ENCODE measurements at places on chromosomes 5 and 9.

DNA sequence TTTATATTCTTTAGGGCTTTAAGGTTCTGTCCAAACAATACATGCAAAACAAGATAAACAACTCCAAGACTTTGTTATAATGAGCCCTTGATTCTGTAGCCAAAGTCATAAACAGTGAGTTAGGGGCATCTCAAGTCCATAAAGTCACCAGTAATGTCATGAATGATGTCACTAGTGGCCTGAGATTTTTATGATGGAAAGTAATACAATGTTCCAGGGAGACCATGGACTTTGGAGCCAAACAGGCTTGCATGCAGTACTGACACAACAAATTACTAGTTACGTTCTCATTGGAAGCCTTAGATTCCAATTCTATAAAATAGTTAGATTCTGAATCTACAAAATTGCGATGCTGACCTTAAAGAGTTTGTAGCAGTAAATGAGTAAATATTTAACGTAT, 280.0 kb downstream of the HINT1 start:
- no peak for DNase-seq

- no peak for DNase-seq
Observed at GRCh38 chr9:77556396-77556795, 91.7 kb downstream of the GNA14 start.

GRCh38 chr5:137668637-137669036, 67.3 kb downstream of the KLHL3 start:
- DNase-seq: no peak

DNA sequence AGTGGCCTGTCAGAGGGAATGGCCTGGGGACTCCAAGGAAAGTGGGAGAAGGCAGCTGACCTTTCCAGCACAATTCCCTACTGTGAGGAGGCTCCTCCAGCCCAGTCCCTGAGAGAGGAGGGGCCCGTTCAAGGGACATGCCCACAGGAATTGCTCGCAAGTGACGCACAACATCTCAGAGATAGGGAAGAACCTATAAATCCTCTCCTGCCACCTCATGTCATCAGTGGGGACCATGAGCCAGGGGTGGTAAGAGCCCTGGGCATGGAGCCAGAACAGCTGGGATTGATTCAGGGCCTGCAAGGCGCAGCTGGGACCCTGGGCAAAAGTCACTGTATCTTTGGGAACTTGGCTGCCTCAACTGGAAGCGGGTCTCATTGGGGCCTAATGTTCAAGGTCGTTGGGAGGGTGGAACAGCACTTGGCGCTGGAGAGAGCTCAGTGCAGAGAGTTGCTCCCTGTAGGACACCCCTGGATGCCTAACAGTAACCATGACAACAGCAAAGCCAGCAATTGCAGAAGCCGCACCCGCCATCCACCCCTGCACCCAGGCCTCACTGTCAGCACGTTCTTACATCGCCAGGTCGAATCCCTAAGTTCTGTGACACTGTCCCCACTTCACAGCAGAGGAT, 41.3 kb upstream of the ORM1 start:
- DNase-seq: no peak

DNA sequence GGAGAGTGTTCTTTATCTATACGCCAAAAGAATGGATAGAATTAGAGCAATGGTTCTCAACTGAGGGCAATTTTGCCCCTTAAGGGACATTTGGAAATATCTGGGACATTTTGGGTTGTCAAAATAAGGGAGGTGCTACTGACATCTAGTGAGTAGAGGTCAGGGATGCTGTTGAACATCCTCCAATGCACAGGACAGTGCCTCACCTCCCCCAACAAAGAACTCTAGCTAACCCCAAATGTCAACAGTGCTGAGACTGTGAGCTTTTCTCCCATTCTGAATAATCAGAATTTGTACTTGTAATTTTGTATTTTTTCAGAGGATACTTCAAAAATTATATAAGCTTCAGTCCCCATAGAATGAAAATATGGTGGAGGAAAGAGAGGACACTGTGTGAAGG, 8.6 kb upstream of the SMC5 start:
- no peak for DNase-seq

DNA sequence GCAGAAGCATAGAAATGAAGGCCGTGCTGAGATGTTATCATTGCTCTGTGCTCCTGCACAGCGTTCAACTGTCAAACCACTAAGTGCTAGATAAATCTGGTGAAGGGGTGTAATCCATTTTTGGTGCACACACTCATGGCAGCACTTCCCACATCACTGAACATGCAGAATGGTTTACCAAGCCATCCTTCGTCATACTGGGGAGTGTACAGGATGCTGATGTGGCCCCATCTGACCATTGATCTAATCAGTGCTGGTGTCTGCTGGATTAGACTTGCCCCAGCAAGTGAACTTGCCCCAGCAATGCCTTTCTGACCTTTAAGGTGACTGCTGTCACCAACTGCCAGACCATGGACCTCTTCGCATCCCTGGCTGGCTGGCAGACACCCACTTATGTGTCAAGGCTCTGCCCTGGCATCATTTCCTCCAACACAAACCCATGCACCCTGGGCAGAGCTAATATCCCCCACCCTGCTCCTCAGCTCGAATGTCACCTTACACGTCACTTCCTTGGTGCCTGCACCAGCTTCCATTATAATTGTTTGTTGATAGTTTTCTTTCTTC, 4.2 kb upstream of the SEMA4D start:
- no peak for DNase-seq

GRCh38 chr5:112634166-112634565, 103.5 kb upstream of the APC start:
- no peak for DNase-seq

DNA sequence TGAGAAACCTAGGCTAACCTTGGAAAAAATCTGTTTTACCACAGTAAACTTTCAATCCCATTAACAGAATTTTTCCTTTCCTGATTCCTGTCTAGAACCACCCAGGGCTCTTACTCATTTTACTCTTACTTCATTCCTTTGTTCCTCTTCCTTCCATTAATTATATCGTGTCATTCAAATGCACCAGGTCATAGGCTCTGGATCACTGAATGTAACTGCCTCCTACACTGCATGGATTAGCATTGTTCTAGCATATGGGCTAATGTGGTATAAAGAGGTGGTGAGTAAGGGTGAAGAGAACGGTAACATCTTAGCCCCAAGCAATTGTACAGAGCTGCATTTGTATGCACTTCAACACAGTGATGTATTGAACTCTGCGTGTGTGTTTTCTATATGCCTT, 49.5 kb upstream of the SPINK5 start:
- no peak for DNase-seq

DNA sequence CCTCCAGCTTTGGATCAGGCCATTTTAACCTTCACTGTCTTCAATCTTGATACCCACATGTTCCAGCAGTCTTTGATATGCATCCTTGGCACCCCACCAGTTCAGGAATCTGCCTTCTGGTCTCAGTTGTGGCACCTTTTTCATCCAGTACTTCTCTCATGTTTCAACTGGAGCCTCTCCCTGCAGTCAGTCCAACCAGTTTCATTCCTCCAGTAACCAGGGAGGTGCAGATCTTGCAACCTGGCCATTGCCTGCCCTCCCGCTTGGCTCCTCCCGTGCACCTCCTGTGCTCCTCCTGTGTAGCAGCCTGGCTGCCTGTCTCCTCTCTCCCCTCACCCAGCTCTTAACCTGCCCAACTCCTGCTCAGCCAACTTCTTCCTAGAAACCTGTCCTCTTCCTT, 20.2 kb downstream of the FUBP3 start:
- DNase-seq: no peak

DNA sequence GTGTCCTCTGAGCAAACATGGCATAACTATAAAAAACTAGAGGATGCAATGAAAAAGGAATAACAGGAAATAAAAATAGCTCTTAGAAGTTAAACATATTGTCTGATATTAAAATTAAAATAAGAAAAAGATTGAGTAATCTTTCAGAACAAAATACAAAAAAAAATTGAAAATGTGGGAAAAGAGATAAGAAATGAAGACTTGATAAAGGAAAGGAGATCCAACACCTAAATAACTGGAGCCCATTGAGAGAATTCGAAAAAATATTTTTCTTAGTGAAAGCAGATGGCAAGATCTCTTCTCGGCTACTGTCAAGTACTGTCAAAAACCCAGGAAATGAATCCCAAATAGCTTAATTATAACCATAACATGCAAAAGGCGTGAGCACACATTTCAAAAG, 24.9 kb downstream of the LIFR start:
- DNase-seq: no peak

DNA sequence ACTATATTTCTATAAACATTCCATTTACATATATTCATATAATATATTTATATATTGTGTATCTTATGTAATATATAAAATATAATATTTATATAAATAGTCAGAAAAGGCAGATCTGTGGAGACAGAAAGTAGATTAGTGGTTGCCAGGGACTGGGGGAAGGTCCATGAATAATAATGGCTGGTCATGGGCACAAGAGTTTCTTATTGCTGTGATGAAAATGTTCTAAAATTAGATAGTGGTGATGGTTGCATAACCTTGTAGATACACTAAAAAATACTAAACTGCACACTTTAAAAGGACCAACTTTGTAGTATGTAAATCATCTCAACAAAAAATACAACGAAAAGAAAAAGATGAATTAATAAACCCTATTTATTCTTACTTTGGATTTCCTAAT, 47.3 kb downstream of the NUP155 start:
- no peak for DNase-seq

DNA sequence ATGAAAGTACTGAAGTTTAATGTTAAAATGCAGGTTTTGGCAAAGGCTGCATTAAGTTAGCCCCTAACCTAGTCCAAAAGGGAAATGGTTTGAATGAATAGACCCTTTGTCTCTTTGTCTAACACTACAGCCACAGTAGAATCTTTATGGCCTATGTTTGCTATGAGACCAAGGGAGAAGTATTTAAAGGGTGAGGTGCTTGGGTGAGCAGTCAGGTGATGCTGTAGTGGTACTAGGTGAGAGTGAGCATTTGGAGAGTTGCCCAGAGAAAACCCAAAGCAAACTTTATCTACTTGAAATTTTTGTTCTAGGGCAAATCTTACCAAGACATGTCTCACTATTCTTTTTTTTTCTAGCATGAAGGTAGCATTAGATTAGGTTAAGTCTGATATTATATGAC, 1961.4 kb upstream of the WWC1 start:
- no peak for DNase-seq

DNA sequence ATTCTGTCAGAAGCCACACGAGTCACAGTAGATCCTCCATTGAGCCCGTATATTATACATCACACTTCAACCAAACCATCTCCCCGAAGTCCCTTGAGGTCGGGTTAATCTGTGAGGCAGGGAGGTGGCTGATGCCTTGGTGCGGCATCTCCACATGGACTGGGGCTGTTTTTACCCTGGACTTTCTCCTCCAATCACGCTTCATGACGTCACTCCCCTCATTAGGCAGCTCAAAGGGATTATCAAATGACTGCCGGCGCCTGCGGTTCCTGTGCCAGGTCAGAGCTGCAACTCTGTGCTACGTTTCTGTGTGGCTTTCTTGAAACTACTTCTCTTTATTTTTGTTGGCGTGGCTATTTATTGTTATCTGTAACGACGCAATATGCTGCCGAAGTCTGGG, 53.7 kb downstream of the TMOD1 start:
- DNase-seq: no peak

DNA sequence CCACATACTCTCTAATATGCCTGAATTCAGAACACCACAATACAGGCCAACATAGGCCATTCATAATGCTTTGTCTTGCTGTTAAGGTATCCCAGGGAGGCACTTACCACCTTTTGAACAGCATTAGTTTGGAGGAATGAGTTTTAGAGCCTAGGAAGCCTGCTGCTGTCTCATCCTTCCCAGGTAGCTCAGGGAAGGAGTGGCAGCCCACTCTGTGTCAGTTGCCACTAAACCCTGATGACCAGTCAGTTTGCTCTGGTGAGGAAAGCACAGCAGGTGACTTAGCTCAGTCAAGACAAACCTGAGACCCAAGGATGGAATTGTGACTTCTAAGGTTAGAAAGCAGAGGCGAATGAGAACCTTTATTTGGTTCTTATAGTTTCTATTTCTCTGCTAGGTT, 337.4 kb upstream of the ATP10B start:
- DNase-seq: no peak

DNA sequence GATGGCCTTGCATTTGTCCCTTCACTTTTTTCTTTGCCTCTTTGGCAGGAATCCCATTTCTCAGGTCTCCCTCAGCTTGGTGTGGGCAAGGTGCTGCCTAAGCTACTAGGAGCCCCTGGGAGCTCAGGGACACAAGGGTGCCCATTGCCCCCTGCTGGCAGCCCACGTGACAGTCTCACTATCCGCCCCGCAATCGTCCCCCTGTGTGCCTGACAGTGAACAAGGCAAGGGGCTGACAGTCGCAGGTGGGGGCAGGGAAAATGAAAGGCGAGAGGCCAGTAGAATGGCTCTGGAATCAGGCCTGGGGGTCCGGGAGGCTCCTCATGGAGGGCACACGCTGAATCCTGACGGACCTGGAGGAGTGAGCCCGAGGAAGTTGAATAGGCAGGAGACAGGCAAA, 2.0 kb upstream of the PCDH12 start:
- peak; percentile 33 for DNase-seq

- DNase-seq: no peak
Observed at GRCh38 chr9:68705531-68706362, 707 bp downstream of the PIP5K1B start.

GRCh38 chr9:112361601-112362000, 18.3 kb upstream of the HSDL2 start:
- no peak for DNase-seq

- DNase-seq: no peak
Observed at GRCh38 chr5:88660947-88661805, 221.8 kb downstream of the MEF2C start.

DNA sequence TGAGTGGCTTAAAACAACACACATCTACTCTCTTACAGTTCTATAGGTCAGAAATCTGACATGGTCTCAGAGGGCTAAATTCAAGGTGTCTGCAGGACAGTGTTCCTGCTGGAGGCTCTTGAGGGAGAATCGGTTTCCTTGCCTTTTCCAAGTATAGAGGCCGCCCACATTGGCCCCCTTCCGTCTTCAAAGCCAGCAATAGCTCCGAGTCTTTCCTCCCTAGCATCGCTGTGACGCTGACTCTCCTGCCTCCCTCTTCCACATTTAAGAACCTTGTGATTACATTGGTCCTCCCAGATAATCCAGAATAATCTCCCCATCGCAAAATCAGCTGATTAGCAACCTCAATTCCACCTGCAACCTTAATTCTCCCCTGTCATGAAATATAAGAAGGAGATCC, 81.3 kb upstream of the IER5L start:
- no peak for DNase-seq

DNA sequence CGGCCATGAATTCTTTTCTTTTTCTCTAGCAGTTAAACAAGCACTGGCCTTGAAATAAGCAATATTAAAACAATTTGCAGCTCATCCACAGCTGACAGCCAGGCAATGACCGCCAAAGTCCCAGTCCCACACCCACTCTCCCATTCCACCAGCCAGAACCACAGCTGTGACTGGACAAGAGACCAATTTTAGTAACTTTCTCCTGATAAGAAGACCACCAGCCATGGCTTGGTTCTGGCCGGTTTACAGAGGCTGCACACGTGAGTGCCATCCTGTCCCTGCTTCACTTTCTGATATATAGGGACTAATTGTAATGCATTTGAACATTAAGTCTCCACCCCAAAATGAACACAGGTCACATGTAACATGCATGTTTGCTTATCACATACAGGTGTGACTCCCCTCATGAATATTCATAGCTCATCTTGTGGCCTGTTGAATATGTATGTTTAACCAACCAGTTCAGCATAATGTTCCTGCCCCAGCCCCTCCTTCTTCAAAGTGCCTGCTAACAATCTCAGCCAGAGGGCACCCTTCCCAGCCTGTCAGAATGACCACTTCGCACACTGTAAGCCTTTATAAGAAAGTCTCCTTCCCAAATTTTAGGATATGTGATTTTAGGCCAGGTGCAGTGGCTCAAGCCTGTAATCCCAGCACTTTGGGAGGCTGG, 23.9 kb upstream of the FANCC start:
- no peak for DNase-seq

- DNase-seq: no peak
Observed at GRCh38 chr9:97505845-97506244, 4.4 kb downstream of the TMOD1 start.
